ENCODE measurements at places on chromosomes 1 and 21.

- DNase-seq: no peak
These were observed 53.4 kb downstream of the PLXNA2 start for GRCh38 chr1:208190784-208191183.

- no peak for DNase-seq
These were observed 59.9 kb upstream of the QSOX1 start for GRCh38 chr1:180094705-180095295.

GRCh38 chr1:109739738-109740614 is 862 bp downstream of the GSTM3 start:
- peak; percentile 90 for DNase-seq

DNA sequence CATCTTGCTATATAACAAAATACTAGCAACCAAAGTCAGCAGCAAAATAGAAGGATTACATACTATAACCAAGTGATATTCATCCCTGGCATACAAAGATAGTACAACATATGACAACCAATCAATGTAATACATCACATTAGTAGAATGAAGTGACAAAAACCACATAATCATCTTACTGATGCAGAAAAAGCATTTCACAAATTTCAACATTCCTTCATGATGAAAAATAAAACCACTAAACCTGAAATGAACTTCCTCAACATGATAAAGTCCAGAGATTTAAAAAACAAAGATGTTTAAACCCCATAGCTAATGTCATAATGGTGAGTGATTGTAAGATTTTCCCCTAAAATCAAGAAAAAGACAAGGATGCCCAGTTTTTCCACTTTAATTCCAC is 18.6 kb downstream of the RO60 start:
- DNase-seq: no peak
